ENCODE measurements at places on chromosomes 7 and 10. TPM values are rescaled to one million over a fixed set of nuclear protein-coding genes. Genes with fewer than 3 reads are reported as not detected.

Gene MMRN2
- total RNA-seq: 0.05 TPM

Gene C10orf53
- not detected for total RNA-seq

Gene CARD11
- 114 TPM for total RNA-seq

Gene ST8SIA6
- total RNA-seq: not detected

Gene NODAL
- not detected for total RNA-seq

Gene SYNPO2L
- total RNA-seq: not detected

Gene SEPTIN14
- not detected for total RNA-seq

Gene CFAP46
- 0.16 TPM for total RNA-seq

Gene TSPAN13
- total RNA-seq: 1.1 TPM

Gene DGKI
- total RNA-seq: 18.2 TPM

Gene FAM200A
- 4.7 TPM for total RNA-seq

Gene AOC1
- not detected for total RNA-seq

Gene LRMDA
- not detected for total RNA-seq

Gene CC2D2B
- not detected for total RNA-seq

Gene RASA4B
- 29.8 TPM for total RNA-seq

Gene PLEKHS1
- not detected for total RNA-seq

Gene FHIP2A
- 25.6 TPM for total RNA-seq

Gene TMEM72
- total RNA-seq: not detected

Gene RADIL
- total RNA-seq: 0.50 TPM

Gene LRRC61
- total RNA-seq: 37.3 TPM

Gene ZNF117
- 6.9 TPM for total RNA-seq

Gene MRLN
- not detected for total RNA-seq

Gene CFAP58
- total RNA-seq: 0.72 TPM

Gene ZC3HAV1L
- total RNA-seq: 9.8 TPM

Gene GNAI1
- total RNA-seq: 4.4 TPM

Gene GNGT1
- not detected for total RNA-seq

Gene ABCB4
- total RNA-seq: 0.69 TPM

Gene DYDC2
- total RNA-seq: not detected

Gene MLXIPL
- not detected for total RNA-seq

Gene OPN4
- not detected for total RNA-seq

Gene CLRN3
- not detected for total RNA-seq

Gene TMEM236
- 0.65 TPM for total RNA-seq

Gene GSTO2
- total RNA-seq: 6.8 TPM

Gene CLCN1
- 0.09 TPM for total RNA-seq

Gene VKORC1L1
- 13.1 TPM for total RNA-seq

Gene IQUB
- 0.10 TPM for total RNA-seq

Gene TCAF2
- total RNA-seq: 36.5 TPM

Gene SNCG
- total RNA-seq: not detected

Gene GNG11
- not detected for total RNA-seq

Gene EN2
- not detected for total RNA-seq

Data from activated T-cell treated with anti-CD3 and anti-CD28 coated beads, Interleukin-2, amount 50 U/mL, for 72 hours (primary cell).